ENCODE measurements at places on chromosomes 1 and 21.

DNA sequence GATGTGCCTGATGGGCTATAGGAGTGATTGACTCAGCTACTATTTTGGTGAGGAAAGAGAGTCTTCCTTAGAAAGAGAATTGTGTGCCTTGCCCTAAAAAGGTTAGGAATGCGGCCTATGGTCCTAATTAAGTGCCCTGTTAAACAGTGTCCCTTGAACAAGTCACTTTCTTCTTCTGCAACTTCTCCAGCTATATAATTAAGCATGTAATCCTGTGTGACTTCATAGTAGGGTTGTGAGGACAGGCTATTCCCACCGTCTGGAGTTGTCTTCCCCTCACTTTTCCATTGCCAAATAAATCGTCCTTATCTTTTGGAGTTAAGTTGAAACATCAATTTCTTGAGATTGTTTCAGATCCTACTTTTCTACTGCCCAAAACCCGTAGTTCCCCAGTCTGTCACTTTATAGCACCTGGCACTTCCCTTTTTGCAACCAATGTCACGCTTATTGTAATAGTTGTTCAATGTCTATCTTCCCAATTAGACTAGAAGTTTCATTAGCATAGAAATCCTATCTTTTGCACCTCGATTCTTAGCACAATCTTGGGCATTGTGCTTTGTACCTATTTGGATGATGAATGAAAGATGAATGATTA lies 27.6 kb upstream of the SLC16A1 start:
- DNase-seq = no peak

DNA sequence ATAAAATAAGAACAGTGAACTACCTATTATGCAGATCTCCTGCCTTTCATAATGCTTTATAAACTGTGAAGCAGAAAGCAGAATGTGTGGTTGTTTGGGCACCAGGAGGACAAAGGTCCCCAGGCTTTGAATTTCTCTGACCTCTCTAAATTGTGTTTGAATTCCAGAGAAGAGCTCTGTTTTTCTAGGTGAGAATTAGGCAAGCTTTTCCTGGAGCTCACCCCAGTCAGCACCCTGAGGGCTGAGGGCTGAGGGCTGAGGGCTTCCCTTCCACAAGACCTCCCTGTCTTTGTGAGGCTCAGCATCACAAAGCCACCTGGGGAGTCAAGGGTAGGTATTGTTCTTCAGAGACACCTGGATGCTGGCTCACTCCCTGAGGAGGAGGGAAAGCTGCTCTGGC lies 45.5 kb upstream of the LRIG2 start:
- DNase-seq = no peak

DNA sequence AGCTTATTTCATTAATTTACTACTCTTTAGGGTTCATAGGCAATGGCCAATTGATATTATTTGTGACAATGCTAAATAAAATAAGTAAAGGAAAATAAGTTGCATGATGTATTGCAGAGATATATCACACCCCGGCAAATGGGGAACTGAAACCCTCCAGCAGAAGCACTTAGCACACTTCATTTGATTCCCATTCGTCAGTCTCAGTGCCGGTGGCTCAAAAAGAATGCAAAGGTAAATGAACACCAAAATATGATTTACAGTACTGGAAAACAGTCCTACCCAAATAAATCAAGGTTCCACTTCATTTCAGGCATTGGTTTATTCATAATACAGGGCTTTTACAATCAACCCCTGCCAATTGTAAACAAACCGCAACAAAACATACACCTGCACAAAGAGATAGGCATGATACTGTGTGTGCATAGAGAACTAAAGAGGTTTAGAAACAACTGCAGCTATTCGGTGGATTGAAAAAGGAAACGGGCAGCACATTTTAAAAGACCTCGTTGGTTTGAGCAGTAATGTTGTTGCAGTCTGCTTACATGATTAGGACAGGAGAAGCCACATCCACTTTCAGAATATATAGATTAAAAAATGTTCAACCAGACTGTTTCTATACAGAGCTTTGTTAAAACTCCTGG lies 1019.2 kb downstream of the TTLL7 start:
- DNase-seq = no peak

GRCh38 chr1:155455588-155456195 lies 106.9 kb downstream of the ASH1L start:
- no peak for DNase-seq

GRCh38 chr1:10914056-10914455 lies 98.4 kb upstream of the TARDBP start:
- DNase-seq = no peak

DNA sequence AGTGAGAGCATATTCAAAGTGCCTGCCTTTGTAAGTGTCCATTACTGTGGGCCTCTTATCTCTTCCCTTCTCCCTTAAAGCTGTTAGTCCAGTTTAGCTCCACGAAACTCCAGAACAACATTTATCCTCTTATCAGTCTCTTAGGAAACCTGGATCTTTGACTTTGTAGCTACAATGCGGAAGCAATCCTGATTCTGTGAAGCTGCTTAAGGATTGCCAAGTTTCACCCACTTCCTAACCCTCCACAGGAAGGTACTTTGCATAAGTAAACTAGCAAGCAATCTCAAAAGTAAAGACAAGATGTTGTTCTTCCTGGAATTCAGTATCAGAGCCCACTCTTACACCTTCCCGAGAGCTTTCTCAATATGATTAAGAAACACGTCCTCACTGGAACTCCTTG lies 164.9 kb upstream of the USP25 start:
- no peak for DNase-seq

DNA sequence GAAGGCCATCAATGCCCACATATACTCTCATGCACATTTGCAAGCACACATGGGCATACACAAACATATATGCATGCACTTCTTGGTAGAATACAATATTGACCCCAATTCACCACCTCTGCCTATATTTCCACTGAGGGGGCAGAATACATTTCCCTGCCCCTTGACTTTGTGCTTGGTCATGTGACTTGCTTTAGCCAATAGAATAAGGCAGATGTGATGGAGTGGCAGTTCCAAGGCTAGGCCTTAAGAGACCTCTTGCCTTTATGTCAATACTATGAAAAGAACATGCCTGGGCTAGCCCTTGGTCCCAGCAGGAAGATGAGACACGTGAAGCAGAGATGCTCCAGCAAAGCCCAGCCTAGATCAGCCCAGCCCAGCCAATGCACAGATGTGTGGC lies 66.0 kb upstream of the GRIK3 start:
- no peak for DNase-seq

DNA sequence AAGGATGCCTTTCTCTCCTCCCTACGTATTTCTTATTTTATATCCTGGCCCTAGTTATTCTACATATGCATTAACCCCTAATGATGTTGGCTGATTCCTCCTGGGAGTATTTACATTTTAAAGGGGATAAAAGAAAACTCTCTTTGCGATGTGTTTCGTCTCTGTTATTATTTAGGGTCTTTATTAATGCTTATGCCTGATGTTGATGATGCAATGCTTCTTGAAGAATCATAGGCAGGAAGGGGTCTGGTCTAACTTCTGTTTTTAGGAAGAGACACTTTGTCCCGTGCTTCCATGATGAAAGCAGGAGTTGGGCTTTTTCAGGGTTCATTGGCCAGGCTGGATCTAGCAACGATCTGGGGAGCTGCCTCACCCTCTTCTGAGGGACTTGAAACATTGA lies 761 bp upstream of the NPHS2 start:
- DNase-seq = no peak

DNA sequence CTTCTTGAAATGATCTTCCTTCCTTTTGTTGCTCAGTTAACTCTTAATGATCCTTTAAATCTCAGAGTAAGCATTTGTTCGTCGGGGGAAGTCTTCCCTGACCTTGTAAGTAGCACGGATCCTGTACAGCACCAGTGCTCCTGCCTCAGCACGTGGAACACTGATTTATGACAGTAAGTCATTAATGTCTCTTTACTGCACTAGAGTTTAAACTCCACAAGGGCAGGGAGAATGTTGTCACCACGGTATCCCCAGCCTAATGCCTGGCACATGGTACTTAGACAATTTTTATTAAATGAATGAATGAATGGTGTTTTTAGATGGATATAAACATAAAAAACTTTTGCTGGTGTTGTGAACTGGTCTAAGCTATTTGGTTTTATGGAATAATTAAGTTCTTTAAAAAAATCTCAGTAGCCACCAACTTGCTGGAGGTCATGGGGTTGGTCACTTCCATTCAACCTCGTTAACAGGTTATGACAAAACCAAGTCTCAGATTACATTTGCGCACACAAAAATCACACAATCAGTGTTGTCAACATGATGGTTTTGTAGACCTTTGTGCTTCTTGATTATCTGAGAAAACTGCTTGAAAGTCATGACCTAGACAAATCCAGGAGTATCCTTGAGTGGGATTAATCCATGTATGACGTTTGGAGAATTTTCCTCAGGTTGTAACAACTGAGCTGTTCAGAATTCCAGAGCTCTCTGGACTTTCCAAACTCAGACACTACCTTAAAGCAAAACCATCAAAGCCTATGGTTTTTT lies 326.9 kb downstream of the DUSP10 start:
- DNase-seq = no peak

DNA sequence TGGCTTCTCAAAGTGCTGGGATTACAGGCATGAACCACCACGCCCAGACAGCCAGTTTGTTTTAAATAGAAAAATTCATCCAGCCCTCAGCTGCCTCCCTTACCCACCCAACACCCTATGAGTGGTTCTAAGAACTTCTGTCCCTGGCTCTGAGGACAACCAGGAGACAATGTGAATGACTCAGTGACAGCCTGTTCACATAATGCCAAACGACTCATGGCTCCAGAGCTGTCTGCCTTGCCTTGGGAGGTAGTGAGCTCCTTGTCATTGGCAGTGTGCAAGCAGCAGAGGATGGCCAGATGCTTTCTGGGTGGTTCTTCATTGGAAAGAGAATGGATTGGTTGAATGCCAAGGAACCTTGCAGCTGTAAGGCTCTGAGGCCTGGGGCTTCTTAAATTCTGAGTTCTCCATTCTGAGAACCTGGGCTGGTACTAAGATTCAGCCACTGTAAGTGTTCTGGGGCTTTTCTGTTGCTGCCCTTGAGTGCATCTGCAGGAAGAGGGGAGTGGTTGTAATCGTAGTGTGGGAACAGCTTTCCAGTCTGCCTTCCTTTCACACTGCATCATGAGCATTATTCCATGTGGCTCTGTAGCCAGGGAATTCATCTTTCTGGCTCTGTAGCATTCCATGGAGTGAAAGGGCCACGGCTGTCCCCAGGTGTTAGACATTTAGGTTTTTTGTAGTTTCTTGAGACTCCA lies 5.8 kb downstream of the SERINC2 start:
- no peak for DNase-seq

DNA sequence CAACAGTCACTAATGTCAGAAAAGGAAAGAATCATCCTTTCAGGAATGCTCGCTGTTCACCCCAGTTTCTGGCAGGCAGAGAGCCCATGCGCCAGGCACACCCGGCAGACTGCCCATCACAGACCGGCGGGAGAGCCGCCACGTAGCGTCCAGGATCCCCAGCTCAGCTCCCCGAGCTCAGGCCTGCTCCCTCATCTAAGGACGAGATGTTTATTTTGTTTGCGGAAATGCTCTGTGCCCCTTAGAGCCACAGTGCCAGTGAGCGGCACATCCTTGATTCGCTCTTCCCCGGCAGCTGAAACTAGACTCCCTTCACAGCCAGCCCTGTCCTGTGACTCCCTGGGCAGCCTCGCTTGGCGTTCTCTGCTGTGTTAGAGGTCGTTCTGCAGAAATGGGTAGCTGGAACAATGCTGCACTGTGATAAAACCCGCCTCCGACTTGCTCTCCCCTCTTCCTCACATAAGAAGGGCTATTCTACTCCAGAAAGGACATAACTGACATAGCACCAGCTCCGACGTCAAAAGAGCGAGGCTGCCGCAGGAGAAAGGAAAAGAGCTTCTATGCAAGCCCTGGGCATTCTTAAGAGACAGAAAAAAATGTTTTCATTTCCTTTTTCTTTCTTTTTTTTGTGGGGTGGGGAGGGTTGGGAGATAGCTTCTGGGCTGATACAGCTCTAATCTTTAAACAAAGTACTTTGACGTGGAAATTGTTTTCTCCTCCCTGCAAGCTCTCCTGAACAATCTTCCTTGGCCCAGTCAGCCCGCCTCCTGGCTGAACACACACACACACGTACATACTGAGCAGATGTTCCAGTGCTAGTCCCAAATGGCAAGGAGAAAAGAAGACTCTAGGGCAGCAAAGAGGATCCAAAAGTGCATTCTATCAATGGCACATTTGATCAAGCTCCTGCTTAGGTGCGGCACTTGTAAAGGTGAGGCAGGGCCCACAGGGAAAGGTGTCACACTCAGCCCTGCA lies 37.2 kb downstream of the MRAP start:
- DNase-seq = no peak

- no peak for DNase-seq
Measured at GRCh38 chr1:38025664-38026063, 13.1 kb downstream of the UTP11 start.

DNA sequence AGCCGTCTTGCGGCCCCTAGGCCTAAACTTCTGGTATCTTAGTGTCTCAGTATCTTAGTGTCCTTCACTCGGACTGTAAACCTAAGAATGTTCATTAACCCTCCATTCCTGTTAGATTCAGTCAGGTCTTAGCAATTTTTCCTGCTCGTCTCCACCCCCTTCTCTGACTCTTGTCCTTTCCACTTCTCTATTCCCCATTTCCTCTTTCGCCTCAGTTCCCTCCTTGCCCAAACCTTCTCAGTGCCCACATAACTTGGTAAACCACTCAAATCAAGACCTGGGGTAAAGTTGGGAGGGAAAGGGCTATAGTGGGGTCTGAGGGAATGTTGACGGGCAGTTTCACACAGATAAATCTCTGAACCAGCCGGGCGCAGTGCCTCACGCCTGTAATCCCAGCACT lies 726 bp upstream of the FCER1G start:
- DNase-seq = no peak

DNA sequence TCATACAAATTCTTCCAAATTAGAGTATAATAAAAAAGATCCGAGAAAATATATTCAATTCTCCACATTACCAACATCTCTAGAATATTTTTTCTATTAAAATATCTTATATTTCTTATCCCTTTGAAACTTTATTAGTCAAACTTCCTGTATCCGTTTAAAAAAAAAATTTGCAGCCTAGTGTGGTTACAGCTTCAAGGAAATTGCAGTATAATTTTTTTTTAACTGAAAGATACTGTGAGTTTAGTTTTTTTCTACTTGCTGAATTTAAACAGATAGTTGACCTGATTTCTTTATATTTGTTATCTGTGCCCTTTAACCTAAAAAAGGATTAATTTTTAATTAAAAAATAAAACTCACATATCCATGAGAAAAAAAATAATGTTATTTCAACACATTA lies 1.5 kb downstream of the RGS18 start:
- no peak for DNase-seq

DNA sequence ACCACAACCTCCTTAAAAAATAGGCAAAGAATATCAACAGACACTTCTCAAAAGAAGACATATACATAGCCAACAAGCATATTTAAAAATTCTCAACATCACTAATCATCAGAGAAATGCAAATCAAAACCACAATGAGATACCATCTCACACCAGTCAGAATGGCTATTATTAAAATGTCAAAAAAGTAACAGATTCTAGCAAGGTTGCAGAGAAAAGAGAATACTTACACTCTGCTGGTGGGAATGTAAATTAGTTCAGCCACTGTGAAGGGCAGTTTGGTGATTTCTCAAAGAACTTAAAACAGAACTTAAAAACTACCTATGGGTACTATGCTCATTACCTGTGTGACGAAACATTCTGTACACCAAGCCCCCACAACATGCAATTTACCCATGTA lies 20.7 kb downstream of the CD1B start:
- DNase-seq = no peak

GRCh38 chr21:29193901-29194300 lies 63.5 kb downstream of the MAP3K7CL start:
- DNase-seq = no peak

GRCh38 chr1:201229095-201229494 lies 38.5 kb downstream of the IGFN1 start:
- DNase-seq = no peak

All from activated CD4-positive, alpha-beta T cell treated with anti-CD3 and anti-CD28 coated beads for 24 hours (primary cell).